ENCODE measurements at places on chromosomes 5 and 9.

GRCh38 chr5:110055302-110055701, 365.6 kb downstream of the MAN2A1 start:
- DNase-seq: no peak

GRCh38 chr5:92890841-92891244, 690.2 kb downstream of the NR2F1-AS1 start:
- no peak for DNase-seq

- DNase-seq: no peak
Observed at GRCh38 chr9:76302947-76303550, 91.2 kb downstream of the RFK start.

DNA sequence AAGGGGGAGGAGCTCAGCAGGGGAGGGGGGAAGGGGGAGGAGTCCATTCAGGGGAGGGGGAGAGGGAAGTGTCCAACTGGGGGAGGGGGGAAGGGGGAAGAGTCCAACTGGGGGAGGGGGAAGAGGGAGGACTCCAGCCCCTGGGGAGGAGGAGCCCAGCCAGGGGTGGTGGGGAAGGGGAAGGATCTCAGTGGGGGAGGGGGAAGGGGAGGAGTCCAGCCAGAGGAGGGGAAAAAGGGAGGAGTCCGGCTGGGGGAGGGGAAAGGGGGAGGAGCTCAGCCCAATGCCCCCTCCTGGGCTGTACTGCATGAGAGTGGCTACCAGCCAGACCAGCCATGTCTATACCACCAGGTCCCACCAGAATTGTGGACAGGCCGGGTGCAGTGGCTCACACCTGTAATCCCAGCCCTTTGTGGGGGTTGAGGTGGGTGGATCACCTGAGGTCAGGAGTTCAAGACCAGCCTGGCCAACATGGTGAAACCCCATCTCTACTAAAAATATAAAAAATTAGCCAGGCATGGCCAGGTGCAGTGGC, 30.6 kb upstream of the ADAMTS2 start:
- DNase-seq: no peak

DNA sequence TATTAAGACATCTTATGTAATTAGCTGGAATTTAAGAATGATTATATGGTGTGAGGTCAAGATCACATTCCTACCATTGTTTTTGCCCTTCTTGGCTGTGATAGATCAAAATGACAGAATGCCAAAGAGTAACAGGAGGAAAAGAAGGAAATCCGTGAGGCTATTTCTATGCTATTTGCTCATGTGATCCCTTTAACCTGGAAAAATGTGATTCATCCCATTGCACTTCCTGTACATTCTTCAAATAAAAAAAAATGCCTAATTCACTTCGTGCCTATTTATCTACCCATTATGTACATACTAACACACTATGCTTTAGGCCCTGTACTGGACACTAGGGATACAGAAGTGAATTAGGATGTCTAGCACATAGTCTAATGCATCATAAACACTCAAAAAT, 154.1 kb upstream of the PAPPA start:
- DNase-seq: no peak

DNA sequence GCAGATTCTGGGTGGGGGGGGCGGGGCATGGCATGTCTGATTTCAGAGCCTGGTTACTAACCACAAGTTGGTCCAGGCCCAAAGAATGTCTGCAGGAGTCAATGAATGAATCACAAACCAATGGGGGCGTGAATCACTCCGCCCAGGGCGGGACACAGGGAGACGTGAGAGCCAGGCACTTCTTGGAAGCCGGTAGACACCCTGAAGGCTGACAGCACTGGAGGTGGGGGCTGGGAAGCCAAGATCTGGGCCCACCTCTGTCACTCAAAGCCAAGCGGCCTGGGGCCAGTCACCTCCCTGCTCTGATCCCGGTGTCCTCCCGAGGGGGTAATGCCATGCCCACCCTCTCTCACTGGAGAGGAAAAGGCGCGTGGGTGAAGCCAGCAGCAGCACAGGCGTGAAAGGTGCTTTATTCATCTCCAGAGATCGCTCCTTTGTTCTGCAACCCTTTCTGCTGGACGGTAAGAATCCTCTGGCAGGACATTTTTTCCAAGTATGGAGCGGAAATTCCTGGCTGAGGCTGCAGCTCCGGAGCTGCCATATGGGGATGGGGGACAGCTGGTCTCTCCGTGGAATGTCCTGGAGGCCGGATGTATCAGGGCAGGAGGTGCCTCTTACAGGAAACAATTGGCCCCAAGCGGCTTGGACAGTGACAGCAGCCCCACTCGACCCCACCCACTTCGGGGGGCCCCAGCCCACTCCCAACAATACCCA, 85.0 kb downstream of the STK10 start:
- DNase-seq: no peak

- no peak for DNase-seq
Observed at GRCh38 chr5:151060742-151061141, 20.1 kb downstream of the TNIP1 start.

DNA sequence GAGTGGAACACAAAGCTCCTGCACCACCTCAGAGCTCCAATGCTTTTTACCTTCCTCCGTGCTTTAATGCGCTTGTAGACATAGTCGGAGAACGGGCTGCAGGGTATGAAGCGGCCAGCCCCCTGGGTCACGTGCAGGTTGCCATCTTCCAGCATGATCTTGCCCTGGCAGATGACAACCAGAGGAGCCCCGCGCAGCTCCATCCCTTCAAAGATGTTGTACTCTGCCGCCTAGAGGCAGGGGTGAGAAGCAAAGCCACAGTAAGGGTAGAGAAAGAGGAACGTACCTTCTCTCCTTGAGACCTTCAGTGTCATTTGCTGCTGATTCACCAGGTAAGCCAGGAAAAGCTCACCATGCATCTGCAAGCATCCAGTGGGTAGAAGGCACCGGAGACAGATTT, 112.3 kb downstream of the DPYSL3 start:
- no peak for DNase-seq

GRCh38 chr9:129757045-129757444, 4.2 kb upstream of the PTGES start:
- no peak for DNase-seq

DNA sequence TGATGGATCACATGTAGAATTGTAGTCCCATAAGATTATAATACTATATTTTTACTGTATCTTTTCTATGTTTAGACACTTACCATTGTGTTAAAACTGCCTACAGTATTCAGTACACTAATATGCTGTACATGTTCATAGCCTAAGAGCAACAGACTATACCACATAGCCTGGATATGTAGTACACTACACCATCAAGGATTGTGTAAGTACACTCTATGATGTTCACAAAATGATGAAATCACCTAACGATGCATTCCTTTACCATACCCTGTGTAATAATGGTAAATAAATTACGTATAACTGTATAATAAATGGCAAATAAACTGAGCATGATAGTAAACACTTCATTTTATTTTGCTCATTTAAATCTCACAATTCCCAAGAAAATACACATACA, 60.3 kb downstream of the RICTOR start:
- DNase-seq: no peak

- DNase-seq: no peak
Observed at GRCh38 chr5:88819301-88819999, 63.5 kb downstream of the MEF2C start.

DNA sequence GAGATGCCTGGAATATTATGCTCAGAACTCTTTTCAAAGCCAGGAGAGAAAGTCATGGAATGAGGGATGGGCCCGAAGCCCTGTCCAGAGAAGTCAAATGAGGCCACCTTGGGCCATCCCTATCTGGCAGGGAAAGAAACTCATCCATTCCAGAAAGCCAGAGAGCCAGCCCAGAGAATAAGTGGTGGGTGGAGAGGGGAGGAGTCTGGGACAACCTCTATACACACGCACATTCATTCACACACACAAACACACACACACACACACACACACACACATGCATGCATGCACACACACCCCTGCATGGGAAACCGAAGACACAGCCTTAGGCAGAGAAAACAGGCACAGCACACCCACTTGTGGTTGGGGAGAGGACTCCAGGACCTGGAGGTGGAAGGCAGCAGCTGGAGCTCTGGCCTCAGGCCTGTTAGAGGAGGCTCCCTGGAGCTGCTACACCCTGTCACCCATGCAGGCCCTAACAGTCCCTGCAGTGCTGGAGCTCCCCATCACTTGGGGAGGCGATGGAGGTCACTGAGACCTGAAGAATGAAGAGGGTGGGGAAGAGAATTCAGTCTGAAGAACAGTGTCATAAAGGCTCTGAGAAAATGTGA, 38.0 kb downstream of the TGFBI start:
- no peak for DNase-seq

GRCh38 chr5:74304536-74304935, 336.0 kb downstream of the ENC1 start:
- DNase-seq: no peak

- no peak for DNase-seq
Observed at GRCh38 chr9:135743546-135744332, 41.8 kb downstream of the KCNT1 start.

DNA sequence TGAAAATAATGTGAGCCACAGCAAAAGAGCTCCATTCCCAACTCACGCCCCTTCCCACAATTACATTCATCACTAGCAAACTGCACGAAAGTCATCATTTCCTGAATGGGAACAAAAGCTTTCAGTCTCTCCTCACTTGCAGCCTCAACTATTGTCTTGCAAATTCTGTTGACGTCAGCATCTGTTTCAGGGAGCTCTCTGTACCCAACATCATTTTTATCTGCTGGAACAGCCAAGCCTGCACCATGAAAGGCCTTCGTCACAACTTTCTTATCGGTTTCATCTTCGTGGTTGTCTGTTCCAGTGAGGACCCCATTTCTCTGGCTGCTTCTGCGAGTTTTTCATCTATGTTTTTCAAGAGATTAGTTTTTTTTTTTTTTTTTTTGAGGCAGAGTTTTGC, 14.3 kb upstream of the RNF130 start:
- no peak for DNase-seq

GRCh38 chr5:169655353-169655752, 18.3 kb downstream of the DOCK2 start:
- DNase-seq: no peak

DNA sequence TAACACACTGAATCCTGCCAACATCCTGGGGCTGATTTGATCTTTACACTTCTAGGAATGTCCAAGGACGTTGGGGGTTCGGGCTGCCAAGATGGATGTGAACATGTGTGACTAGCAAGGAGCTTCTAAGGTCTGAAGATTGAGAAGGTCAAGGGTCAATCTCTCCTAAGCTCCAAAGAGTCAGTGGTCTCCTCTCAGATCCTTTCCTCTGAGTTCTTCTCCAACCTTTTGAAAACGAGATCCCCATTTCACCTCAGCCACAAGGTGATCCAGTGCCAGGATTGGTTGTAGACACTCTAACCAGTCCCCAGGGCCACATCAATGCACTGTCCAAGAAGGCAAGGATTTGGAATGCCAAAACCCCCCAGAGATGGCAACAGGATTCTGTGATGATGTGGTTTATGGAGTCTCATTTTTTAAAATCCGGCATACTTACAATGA, 266.8 kb downstream of the NDUFS4 start:
- DNase-seq: no peak

DNA sequence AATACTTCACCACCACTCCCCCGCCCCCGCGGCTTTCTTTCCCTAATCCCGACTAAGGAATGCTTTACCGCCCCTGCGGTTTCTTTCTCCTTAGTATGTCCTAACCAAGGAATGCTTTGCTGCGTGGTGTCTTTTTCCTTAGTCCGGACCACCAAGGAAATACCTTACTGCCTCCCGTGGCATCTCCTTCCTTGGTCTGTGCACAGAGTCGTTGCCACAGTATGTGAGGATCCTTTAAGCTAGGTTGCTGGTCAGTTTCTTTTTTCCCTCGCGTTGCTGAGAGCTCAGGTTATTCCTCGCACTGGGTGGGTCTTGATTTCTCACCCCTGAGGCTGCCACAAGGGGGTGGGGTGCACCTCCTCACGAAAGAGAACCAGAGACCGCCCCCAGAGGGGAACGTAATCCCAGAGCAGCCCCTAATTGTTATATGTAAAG, 309.4 kb downstream of the NR3C1 start:
- no peak for DNase-seq

DNA sequence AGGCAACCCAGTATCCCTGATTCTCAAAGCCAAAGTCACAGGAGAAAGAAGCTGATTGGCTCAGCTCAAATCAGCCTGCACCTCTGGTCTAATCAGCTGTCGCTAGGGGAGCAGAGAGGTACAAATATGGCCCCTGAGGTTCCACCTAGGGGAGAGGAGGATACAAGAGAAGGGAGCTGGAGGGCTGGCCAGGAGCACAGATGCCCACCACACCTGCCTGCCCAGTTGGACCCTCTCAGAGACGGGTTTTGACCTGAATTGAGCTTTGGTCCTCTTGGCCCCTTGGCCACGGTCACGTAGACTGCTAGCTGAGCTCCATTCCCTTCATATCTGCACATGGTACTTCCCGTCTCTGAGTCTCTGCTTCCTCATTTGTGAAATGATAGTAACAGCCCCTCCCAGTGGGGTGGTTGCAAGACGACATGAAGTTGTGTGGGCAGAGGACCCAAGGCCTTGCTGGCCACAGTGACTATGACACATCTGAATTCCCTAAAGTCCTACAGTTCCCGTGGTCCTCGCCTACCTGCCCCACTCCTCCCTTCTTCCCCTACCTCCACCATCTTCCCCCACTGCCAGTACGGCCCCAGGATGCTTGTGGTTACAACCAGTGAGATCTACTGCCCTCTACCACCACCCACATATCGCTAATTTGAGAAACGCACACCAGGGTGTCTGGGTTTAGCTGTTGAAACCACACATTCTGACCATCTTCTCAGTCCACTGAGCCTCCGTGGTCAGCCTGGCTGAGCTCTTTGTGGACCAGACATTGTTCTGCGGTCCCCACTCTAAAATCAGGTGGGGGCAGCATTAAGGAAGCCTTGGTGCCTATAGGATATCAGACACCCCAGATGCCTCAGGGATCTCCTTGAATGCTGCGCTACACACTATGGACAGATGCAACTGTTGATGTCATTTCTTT, 60.3 kb upstream of the NEK6 start:
- no peak for DNase-seq

- DNase-seq: no peak
Observed at GRCh38 chr5:89276566-89277305, 393.8 kb upstream of the MEF2C start.

DNA sequence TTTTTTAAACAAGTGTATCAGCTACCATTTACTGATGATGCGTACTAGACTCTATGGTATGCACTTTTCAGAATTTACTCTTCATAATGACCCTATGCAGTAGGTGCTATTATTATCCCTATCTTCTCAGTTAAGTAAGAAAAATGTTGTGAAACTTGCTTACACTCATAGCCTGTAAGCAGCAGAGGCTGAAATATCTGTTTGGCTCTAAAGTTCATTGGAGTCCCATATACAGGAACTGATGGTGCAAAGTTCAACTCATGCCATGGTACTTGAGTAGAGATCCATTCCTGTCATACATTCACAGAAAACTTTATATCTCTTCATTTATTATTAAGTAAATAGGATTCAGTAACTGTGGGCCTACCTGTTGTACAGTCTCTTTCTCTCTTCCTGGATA, 41.4 kb upstream of the CCDC112 start:
- no peak for DNase-seq

Data from stimulated activated CD4-positive, alpha-beta T cell treated with anti-CD3 and anti-CD28 coated beads, Interleukin-12 subunit alpha, Interleukin-12 subunit beta, amount 100 ng/mL, for 24 hours (primary cell).